Activated CD8-positive, alpha-beta T cell treated with anti-CD3 and anti-CD28 coated beads, Interleukin-2, amount 10 ng/mL, durations not matched to agents 7 days and 5 days (primary cell): ENCODE measurements at places on chromosomes 16 and 17.

DNA sequence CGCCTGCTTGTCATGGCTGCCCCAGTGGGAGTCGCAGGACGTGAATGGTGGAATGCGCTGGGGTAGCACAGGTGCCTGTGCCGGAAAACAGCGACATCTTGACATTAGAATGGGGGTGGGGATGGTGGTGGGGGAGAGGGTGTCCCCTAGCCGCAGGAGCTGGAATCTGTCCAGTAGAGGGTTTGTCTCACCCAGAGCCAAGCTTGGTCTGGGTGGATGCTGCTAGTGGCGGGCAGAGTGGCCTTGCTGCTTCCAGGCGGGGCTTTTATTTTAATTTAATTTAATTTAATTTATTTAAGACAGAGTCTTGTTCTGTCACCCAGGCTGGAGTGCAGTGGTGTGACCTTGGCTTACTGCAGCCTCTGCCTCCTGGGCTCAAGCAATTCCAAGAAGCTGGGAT, 7.7 kb downstream of the BAIAP2 start:
- no peak for DNase-seq

DNA sequence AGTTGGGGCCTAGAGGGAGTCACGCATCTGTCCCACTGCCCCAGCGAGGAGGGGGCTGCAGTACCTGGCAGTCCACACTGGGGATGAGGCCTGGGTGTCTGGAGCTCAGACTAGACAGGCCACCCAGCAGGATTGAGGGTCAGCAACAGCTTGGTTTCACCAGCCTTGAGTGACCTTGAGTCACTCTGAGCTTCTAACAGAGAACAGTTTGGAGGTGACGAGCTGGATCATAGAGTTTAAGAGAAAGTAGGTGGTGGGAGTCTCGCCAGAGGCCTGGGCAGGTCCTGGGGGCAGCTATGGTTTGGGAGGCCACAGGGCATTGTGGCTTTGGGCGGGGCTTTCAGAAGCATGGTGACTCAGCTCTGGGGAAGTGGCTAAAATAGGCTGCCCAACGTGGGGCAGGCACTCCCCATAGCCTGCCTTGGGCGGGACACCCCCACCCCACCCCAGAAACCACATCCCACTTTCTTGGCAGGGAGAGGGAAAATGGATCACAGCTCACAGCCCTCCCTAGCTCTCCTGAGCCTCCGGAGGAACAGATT, 20.5 kb downstream of the CDC42EP4 start:
- DNase-seq = peak; percentile 22

- DNase-seq = no peak
Measured at GRCh38 chr16:77610496-77610895, 111.8 kb upstream of the NUDT7 start.

- DNase-seq = no peak
Measured at GRCh38 chr17:41655611-41656111, 31.3 kb upstream of the KRT17 start.

- DNase-seq = no peak
Measured at GRCh38 chr17:64005734-64006167, 7.6 kb downstream of the PRR29 start.

DNA sequence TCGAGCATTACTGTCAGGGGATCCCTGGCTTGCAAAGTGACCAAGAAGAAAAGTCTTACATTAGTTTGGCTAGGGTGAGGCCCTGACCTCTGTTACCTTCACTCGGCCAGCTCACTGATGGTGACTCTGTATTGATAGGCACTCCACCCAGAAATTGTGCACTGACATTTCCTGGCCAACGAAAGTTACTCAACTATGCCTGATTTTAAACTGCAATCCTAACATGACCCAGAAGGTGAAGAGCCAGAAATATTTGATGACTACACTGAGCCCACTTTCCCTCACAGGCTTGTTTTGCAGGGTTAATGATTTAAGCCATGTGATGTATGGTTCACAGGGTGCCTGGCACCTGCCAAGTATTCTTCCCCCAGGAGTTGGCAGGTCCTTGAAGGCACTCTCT, 208.2 kb upstream of the MAF start:
- no peak for DNase-seq

GRCh38 chr16:68734782-68735181, 2.3 kb upstream of the CDH1 start:
- DNase-seq = no peak

DNA sequence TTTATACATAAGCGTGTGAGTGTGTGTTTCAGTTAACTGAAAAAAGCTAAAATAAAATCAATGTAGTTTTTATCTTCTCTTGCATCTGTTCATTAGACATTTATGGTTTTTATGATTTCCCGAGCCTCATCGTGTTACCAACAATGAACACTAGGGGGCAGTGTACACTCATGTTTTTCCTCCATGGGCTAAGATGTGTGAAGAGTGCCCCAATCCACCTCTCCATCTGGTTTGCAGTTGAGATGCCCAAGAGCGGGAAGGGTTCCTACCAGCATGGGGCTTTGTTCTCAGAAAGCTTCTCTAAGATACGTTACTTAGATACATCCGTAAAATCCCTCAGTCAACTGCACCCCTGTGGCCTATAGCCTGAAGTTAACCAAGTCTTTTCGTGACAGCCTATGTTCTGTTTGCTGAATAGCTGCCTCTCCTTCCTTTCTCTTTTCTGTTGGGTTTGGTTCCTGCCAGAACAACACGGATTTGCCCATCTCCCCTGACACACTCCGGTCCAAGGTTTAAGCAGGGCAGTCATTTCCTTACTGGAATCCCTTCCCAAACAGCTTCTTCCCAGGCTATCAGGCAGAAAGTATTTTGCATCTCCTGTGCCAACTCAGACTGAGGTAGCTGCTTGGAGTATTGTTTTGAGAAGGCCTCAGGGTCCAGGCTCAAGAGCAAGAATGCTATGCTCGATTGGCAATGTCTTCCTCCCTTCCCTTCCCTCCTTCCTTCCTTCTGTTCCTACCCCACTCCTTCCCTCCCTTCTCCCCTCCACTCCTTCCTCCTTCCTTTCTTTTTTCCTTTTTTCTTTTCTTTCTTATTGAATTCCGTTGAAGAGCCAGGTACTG, 12.9 kb upstream of the ELAC2 start:
- DNase-seq = peak; percentile 61
